ENCODE measurements at places on chromosomes 4 and X.

DNA sequence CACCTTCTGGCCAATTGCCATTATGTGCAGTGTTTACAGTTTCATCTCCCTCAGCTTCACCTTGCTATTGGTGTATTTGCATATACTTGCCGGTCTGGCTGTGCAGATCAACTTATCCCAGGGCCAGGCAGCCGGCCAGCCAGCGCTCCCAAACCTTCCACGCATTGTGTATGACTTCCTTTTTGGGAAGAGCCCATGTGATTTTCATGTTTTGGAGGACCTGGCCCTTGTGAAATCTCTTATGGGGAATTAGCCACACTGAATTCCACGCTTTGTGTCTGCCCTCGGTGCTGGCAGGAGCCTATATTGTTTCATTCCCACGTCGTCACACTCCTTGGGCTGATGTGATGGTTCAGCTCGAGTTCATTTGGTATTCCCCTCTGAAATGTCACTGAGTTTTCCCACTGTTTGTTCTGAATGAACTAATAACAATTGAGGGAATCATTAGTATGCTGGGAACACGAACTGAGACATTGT lies 6.0 kb upstream of the PDLIM3 start:
- no peak for DNase-seq

DNA sequence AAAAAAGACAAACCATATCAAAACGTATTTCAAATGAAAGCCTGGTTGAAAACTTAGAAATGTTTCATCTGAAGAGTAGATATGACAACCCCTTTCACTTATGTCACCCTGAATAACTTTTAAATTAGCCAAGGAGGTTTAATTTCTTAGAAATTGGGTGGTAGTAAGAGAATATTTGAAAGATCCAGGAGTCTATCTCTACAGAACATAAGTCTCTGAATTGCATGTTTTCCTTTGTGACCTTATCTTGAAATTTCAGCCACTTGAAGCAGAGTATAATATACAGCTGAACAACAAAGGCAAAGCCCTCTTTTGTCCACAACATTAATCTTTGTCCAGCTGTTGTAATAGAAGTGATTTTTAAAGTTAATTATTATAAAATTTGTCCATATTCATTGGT lies 49.5 kb downstream of the TMEM154 start:
- DNase-seq = no peak

- DNase-seq = peak; percentile 82
These were observed 163.3 kb upstream of the PRDX4 start for GRCh38 chrX:23503835-23504539.

GRCh38 chr4:144547678-144548298 lies 98.2 kb upstream of the HHIP start:
- no peak for DNase-seq

- DNase-seq = no peak
These were observed 260.5 kb downstream of the TMA16 start for GRCh38 chr4:163755013-163755412.

DNA sequence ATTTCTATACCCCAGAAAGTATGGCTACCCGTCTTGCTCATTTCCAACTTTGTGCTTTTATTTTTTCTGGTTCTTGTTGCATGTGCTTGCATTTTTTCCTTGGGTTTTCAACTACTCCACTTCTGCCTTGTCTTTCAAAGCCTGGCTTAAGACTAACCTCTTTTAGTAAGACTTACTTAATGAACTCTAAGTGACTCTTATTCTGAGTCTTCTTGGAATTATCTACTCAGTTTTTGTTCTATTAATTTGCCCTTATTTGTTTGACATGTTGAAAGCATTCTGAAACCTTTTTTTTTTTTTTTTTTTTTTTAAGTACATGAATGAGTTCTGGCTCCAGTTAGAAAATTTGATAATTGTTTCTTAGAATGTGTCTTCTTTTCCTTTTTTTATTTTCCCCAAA lies 74.8 kb downstream of the SLIT2 start:
- DNase-seq = no peak

GRCh38 chr4:38672074-38672396 lies 8.0 kb downstream of the KLF3 start:
- no peak for DNase-seq

GRCh38 chrX:40169193-40170101 lies 71.7 kb upstream of the BCOR start:
- DNase-seq = peak; percentile 95

DNA sequence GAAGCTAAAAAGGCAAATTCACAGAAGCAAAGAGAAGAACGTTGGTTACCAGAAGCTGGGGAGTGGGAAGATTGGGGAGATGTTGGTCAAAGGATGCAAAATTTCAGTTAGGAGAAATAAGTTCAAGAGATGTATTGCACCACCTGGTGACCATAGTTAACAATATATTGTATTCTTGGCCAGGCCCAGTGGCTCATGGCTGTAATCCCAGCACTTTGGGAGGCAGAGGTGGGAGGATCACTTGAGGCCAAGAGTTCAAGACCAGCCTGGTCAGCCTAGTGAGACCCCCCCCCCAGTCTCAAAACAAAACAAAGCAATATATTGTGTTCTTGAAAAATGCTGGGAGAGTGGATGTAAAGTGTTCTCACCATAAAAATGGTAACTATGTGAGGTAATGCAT lies 67.9 kb downstream of the TAB3 start:
- DNase-seq = no peak

DNA sequence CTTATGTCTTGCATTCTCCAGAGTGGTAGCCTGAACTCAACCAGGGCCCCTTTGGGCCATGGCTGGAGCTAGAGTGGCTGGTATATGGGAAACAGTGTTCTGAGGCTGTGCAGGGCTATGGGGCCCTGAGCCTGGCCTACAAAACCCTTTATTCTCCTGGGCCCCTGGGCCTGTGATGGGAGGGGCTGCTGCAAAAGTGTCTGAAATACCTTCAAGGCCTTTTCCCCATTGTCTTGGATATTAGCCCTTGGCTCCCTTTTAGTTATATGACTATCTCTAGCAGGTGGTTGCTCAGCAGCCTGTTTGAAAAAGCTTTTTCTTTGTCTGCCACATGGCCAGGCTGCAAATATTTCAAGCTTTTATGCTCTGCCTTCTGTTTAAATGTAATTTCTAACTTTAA lies 22.5 kb downstream of the APOOL start:
- peak; percentile 35 for DNase-seq

GRCh38 chr4:81166458-81167160 lies 48.4 kb downstream of the PRKG2 start:
- DNase-seq = no peak

- no peak for DNase-seq
These were observed 51.4 kb upstream of the MAP9 start for GRCh38 chr4:155428128-155428527.

GRCh38 chr4:41598580-41598979 lies 60.6 kb downstream of the LIMCH1 start:
- DNase-seq = no peak

GRCh38 chr4:189660722-189661360 lies 279.8 kb upstream of the FRG1 start:
- no peak for DNase-seq

DNA sequence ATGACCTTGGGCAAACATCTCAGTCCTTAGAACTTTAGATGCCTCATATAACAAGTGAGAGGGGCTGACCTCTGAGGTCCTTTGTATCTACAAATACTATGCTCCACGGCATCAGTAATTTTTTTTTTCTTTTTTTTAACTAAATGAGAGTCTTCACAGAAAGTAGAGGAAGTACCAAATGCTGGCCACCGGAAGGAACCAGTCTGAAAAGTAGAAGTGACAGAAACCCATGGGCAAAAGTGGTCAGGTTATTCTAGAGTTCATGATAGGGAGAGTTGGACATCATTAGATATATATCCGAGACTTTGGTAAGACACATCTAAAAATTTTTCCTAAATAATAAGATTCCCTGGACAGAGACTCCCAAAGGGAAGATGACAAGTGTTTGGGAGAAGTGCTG lies 53.7 kb downstream of the COQ2 start:
- no peak for DNase-seq

GRCh38 chrX:20037186-20037585 lies 46.3 kb upstream of the BCLAF3 start:
- DNase-seq = no peak

All from ELF-1 (cell line).